RWPE1 (cell line): ENCODE measurements at places on chromosomes 11 and 22.
A peak's percentile ranks its signal among the peaks of the same experiment; 100 is the strongest.

GRCh38 chr11:7252683-7253213 is 1.0 kb downstream of the SYT9 start:
- no peak for DNase-seq

DNA sequence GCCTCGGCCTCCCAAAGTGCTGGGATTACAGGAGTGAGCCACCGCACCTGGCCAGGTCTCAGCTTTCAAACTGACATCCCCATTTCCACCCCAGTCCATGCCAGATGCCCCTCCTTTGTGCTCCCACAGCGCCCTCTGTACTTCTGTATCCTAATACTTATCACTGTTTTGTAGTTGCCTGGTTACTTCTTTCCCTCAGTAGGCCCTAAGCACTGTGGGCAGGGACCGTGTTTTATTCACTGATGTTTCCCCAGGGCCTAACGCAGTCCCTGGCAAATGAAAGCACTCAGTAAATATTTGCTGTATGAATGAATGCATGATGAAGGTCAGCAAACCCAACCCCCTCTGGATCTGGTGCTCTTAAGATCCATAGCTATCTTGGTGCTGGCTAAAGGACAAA is 2.2 kb upstream of the TRIM3 start:
- DNase-seq = no peak

DNA sequence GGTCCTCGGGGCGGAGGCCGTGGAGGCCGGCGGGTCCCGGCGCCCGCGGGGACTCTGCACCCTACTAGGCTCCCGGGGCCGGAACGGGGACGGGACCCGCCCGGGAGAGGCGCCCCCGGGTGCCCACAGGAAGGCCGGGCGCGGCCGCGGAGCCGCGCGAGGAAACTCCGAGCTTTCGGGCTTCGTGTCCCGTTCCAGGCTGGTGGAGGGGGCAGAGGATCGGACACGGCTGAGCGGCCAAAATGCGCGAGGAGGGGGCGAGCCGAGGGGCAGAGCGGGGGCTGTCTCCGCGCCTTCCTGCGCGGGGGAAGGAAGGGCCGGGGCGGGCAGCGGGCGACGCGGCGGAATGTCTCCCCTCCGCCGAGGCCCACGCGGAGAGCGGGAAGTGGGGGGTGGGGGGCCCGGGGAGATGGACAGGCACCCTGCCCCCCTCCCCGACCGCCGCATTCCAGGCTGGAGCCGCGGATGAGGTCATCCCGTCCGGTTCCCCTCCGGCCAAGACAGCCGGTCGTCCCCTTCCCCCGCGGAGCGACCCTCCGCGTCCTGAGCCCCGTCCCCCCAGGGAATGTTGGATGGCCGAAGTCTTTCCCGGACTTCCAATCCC is 430 bp downstream of the CDC42EP1 start:
- no peak for DNase-seq

- DNase-seq = no peak
These were observed 80.3 kb upstream of the AKIP1 start for GRCh38 chr11:8830641-8831040.

DNA sequence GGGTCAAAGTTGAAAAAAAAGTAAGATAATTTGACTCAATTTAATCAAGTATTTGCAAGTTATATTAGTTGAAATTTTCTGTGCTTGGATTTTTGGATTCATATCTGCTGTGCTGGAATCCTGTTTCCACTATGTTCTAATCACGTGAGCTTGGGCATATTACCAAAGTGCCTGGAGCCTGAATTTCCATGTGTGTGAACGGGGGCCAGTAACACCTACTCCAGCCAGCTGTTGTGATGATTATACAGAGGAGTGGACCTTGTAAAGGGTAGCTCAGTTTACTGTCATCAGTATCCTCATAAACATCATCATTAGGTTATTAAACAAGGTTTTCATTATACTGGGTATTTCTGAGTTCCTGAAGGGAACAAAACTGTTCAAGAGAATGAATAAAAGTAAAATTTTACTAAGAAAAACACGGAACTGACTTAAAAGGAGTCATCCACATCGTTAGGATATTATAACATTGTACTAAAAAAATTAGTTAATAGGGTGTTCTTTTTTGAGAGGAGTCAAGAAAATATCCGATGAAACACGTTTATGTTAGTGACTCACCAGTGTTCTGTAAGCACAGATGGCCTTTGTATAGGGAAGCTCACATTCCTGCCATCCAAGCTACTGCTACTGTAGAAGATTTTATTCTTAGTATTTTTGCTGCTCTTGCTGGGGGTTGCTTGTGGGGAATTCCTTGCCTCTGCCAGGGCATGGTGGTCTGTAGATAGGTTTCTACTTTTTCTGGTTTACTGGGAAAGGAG is 144.1 kb downstream of the ARHGAP42 start:
- peak; percentile 35 for DNase-seq

- no peak for DNase-seq
These were observed 15.8 kb downstream of the UPB1 start for GRCh38 chr22:24510637-24511625.

DNA sequence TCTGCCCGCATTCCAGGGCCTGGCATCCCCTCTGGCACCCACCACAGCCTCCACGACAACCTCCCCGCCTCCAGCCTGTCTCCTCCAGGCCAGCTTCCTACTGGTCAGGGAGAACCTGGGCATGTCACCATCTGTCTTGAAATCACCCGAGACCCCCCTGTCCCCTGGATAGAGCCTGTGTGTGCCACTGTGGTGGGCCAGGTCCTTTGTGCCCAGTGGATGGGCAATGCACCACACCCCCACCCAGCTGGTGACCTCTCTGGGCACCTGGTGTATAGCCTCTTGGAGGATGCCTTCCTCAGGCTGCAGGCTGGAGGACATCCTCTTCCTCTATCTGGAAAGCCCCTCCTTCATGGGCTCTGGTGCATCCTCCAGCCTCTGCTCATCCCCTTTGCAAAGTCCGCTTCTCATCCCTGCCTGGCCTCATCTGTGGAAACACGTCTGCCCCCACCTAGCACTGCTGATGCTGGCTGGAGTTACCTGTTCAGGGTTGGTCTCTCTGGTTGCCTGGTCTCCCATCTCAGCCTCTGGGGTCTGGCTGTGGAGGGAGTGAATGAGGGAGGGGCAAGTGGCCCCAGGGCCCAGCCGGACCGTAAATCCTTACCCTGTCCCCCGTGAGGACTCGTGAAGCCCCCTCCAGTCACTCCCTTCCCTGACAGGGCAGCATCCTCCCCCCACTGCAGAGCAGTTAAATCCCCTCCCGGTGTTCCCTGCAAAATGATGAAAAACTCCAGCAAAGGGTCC is 589.6 kb downstream of the TBC1D22A start:
- no peak for DNase-seq

- DNase-seq = no peak
These were observed 68.1 kb downstream of the PPP6R3 start for GRCh38 chr11:68528630-68529029.

DNA sequence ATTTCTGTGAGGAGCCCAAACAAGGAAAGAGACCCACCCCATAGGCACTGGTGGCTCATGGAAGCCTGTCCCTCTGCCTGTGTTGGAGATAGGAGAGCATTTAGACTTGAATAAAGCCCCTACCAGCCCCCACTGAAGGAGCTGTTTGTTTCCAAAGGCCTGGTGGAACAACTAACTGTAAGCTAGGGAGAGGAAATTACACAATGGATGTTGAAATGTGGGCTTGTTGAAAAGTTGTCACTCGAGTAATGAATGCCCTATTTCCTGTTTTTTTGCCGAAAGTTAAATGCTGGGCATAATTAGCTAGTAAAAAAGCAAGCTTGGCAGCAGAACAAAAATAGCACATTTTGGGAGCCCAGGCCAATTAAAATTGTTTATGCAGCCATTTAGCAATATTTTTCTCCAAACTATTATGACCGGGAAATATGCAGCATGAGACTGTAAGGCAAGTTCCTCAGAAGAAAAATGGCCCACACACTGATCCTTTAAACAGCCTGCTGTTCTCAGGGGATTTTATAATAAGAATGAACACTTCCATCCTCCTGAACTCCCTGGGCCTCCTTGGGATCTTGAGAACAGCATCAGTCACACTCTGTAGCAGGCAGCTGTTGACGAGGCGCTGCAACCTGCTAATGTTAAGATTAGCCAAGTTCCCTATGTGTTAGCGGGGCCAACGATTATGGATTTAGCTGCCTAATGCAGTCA is 38.6 kb upstream of the LMO2 start:
- no peak for DNase-seq

- DNase-seq = peak; percentile 75
These were observed 30.5 kb downstream of the ARAP1 start for GRCh38 chr11:72721689-72722049.

GRCh38 chr22:19043121-19044085 is 78.8 kb downstream of the DGCR2 start:
- DNase-seq = no peak

GRCh38 chr11:83662494-83662893 is 376.3 kb upstream of the CCDC90B start:
- no peak for DNase-seq

DNA sequence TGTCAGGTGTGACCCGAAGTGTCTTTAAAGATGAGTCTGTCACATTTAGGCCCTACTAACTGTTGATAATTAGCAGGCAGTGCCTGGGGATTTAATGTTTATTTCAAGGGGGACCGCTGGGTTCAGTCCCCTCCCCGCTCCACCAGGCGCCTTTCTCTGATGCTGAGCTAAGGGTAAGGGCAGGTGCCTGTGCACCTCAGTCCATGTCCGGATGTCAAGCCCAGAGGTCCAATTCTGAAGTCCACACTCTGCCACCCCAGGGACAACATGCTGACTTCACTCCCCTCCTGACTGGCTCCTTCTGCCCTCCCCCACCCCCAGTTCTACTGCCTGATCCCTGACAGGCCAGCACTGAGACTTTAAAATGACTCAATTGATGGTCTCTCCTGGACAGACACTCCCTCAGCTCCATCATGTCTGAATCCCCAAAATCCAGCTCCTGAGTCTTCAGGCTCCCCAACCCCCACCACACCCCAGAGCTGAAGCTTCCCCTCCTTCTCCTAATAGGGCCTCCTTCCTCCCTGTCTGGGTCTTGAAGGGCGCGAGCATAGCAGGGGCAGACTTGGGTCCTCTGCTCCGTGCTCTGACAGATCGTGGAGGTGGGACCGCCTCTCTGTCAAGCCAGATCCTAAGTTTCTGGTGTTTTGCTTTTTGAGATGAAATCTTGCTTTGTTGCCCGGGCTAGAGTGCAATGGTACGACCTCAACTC is 49.8 kb upstream of the ANO1 start:
- no peak for DNase-seq

GRCh38 chr11:63020671-63021291 is 5.1 kb upstream of the SLC22A8 start:
- DNase-seq = no peak

DNA sequence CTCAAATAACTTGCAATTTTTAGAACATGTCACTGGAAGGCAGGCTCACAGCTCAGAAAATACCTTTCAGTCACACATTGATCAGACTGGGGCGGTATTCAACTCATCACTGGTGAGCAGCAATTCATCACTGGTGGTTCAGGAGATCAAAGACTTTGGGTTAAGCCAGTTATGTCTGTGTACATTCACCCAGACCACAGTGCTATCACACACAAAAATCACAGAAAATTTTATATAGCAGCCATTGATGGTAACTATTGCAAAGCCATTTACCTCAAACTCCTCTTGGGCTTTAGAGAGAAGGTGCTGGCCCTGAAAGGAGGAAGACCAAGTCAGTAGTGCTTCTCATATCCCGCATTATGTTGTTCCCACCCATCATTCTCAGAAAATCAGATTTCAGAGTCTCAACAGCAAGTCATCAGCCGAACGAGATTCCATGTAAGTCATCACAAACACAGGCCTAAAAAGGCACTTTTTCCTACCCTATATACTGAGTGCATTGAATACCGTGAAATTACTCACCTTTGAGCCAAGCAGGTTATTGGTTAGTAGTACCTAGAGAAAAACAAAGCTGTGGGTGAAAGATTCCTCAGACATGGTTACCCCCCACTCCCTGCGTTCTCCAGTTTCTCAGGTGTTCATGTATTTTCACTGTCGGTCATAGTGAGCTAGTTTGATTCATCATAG is 14.0 kb upstream of the WDR74 start:
- DNase-seq = no peak

- DNase-seq = no peak
These were observed 12.6 kb downstream of the IL2RB start for GRCh38 chr22:37137131-37137530.

DNA sequence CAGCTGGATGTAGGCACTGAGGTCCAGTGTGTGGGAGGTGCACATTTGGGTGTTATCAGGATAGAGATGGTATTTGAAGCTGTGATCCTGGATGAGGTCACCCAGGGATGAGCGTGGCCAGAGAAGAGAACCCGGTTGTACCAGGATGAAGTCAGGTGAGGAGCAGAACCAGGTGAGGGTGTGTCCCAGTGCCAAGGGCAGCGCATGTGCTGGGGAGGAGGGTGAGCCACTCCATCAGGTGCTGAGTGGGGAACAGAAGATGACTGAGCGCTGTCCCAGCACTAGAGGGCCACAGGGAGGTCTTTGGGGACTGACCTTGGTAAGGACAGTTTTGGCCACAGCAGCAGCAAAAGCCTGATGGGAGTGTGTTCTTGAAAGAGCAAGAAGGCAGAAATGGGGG is 2.7 kb downstream of the ARL2 start:
- DNase-seq = no peak

DNA sequence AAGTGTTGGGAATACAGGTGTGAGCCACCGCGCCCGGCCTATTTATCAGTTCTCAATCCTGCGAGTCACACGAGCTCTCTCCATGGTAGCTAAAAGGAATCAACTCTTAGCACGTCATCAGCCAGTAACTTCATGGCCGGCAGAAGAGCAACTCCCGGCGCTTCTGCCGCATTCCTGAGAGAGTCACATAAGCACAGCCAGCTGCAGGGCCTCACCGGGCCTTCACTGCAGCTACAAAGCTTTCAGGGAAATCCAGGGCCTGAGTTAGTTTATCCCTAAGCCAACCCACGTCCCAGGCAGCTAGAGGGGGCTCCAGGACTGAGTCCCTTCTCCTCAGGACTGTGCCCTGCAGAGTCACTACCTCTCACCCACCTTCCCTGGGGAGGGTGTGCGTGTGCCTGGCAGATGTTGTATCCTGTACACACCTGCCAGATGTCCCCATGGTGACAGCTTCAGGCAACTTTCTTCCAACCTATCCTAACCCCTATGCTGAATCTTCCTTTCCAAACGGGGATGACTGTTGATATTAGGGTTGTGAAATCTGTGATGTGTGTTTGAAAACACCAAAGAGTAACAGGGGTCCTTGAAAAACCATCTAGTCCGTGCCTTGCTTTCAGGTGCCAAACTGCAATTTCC is 45.9 kb upstream of the ARFGAP3 start:
- no peak for DNase-seq
